ENCODE measurements at places on chromosomes 13 and 19.

GRCh38 chr19:8057545-8058270 is 5.1 kb downstream of the CCL25 start:
- DNase-seq, result no peak
- H3K4me3 ChIP-seq, result no peak overlapping the region
- no peaks in the 10 kb centered on the region for H3K4me1 ChIP-seq
- peaks cover 7% of the 10 kb centered on the region for H3K27me3 ChIP-seq

DNA sequence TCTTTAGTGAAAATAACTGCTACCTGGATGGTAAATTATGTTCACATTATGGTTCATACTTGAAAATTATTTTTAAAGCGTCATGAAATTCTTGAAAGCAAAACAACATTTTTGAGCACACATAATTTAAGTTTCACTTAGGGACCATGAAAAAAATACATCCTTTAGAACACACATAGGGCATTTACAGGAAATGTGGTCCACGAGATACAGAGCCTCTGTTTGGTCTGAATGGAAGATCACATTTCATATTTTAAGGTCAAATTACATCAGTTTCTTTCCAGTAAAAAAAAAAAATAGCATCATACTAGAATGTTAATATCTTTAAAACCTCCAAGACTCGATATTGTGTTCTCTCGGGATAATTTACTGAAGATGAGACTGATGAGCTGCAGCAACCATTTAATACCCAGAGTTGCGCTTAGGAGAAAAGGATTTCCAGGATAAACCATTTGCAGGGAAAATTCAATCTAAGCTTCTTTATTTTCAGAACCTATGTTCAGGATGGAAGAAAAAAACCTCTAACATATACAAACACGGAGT is 720.7 kb downstream of the DIAPH3 start:
- no peak overlapping the region for H3K4me3 ChIP-seq
- H3K4me1 ChIP-seq, result no peaks in the 10 kb centered on the region
- peaks cover 7% of the 10 kb centered on the region for H3K27me3 ChIP-seq
- H3K36me3 ChIP-seq, result no peaks in the 10 kb centered on the region

DNA sequence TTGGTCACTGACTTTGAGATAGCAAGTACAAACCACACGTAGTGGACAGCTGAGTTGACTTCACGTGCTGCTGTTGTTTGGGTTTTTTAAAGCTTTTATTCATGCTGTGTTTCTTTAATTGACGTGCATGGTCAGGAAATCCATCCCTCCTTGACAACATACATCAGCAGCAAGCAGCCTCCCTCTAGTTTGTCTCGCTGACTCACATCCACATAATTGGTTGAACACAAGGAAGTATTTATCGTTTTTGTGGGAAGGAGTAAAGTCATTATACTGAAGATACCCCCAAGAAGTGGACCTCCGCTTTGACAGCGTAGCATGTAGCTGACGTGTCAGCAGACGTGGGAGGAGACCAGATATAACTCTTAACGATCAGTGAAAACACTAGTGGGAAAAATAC is 355.8 kb downstream of the MYO16 start:
- no peaks in the 10 kb centered on the region for H3K4me1 ChIP-seq
- H3K27ac ChIP-seq, result no peak overlapping the region
- H3K36me3 ChIP-seq, result no peaks in the 10 kb centered on the region
- no peak for DNase-seq
- no peak overlapping the region for H3K4me3 ChIP-seq

- peak overlapping the region; percentile 92 for H3K4me3 ChIP-seq
- H3K36me3 ChIP-seq, result peaks cover 55% of the 10 kb centered on the region
- peak overlapping the region; percentile 95 for H3K27ac ChIP-seq
- peaks cover 78% of the 10 kb centered on the region for H3K4me1 ChIP-seq
- no peaks in the 10 kb centered on the region for H3K27me3 ChIP-seq
Measured at GRCh38 chr13:24253520-24254145, 55.7 kb upstream of the C1QTNF9 start.

- no peak overlapping the region for H3K4me3 ChIP-seq
- DNase-seq, result no peak
- H3K36me3 ChIP-seq, result peaks cover 16% of the 10 kb centered on the region
- H3K27ac ChIP-seq, result peak overlapping the region; percentile 17
- peaks cover 27% of the 10 kb centered on the region for H3K4me1 ChIP-seq
Measured at GRCh38 chr13:30762643-30763042, 27.3 kb downstream of the ALOX5AP start.

Measured in central memory CD8-positive, alpha-beta T cell (primary cell).